Fibroblast of skin of left quadriceps (primary cell): ENCODE measurements at places on chromosomes 16 and 17.

GRCh38 chr16:85610446-85611193 is 2.5 kb upstream of the GSE1 start:
- DNase-seq: peak; percentile 70

DNA sequence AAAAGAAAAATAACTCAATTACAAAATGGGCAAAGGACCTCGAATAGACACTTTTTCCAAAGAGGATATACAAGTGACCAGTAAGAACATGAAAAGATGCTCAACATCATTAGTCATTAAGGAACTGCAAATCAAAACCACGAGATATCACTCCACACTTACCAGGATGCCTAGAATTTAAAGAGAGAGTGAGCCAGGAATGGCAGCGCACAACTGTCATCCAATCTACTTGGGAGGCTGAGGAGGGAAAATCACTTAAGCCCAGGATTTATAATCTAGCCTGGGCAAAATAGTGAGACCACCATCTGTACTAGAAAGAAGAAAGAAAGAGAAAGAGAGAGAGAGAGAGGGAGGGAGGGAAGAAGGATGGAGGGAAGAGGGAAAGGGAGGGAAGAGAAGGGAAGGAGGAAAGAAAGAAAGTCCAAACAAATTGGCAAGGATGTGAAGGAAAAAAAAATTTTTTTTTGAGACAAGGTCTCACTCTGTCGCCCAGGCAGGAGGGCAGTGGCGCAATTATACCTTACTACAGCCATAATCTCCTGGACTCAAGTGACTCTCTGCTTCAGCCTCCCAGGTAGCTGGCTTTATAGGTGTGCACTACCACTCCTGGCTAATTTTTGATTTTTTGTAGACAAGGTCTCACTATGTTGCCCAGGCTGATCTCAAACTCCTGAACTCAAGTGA is 22.6 kb downstream of the TBX2 start:
- DNase-seq: no peak

DNA sequence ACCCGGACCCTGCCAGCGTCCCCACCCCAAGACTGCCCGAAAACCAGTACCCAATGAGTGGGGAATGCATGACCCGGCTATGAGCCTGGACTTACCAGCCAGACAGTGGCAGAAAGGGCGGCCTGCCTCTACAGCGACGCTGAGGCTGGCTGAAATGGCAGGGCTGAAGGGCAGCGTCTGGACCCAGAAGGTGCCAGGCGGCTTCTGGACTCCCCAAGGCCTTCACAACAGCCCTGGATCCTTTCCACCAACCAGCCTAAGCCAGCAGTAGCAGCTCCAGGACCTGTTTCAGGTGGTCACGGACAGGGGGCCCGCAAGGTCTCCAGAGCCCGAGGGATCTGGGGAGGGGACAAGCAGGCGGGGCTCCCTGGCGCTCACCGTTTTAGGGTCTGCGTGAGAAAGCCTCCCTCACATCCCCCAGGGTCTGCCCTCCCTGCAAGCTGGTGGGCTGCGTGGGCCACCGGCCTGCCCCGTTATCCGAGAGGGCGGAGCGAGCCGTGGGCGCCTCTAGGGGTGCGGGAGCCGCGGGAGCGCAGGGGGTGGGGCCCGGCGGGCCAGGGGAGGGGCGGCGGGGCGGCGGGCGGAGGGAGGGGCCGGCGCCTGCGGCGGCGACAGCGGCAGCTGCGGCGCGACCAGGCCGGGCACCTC is at the start of gene RIPOR1:
RIPOR1 (plus strand) TSS at position 608 of the 648 bp plus-strand sequence. CDS start 9,618 bp downstream, outside the sequence.
- no peak for DNase-seq

DNA sequence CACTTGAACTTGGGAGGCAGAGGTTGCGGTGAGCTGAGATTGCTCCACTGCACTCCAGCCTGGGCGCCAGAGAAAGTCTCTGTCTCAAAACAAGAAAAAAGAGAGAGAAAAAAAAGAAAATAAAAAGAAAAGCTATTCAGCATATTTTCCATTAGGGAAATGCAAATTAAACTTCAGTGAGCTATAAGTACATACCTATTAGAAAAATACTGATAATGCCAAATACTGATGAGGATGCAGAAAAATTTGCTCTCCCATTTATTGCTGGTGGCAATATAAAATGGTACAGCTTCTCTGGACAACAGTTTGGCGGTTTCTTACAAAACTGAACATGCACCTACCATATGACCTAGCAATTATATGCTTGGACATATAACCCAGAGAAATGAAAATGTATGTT is 9.8 kb downstream of the KRT10 start:
- DNase-seq: no peak

DNA sequence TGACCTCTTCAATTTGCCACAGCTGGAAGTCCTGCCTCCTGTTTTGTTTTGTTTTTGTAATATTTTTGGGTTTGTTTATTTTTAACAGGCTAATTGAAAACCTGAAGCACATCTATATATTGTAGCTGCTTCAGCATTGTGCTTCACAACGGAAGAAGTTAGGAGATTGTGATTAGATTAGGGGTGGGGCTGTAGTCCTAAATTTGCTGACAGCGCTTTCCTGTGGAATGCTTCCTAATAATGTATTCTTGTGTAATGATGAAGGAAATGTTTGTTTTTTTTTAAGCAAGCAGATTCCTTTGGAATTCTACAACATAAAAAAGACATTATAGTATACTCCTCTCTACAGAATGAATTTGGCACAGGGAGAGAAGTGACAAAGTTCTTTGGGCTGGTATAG is 70.1 kb downstream of the NLK start:
- peak; percentile 11 for DNase-seq

GRCh38 chr17:55186937-55187770 is 77.6 kb upstream of the HLF start:
- DNase-seq: no peak

DNA sequence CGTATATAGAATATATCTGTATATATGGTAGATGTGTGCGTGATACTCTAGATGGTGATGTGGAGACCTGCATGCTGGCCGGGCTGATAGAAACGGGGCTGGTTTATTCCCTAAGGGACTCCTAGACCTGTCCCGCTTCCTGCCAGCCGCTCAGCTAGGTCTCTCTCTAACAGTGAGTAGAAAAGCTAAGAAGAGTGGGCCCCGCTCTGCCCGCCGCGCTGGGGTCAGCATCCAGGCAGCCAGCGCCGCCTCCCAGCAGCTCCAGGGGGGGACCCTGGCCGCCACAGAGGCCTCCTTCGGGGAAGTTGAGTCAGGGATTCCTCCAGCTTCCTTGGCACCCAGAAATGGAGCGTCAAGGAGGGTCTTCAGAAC is 9.4 kb downstream of the CYGB start:
- DNase-seq: no peak

- DNase-seq: no peak
These were observed 1.0 kb downstream of the FZD2 start for GRCh38 chr17:44558334-44558709.

DNA sequence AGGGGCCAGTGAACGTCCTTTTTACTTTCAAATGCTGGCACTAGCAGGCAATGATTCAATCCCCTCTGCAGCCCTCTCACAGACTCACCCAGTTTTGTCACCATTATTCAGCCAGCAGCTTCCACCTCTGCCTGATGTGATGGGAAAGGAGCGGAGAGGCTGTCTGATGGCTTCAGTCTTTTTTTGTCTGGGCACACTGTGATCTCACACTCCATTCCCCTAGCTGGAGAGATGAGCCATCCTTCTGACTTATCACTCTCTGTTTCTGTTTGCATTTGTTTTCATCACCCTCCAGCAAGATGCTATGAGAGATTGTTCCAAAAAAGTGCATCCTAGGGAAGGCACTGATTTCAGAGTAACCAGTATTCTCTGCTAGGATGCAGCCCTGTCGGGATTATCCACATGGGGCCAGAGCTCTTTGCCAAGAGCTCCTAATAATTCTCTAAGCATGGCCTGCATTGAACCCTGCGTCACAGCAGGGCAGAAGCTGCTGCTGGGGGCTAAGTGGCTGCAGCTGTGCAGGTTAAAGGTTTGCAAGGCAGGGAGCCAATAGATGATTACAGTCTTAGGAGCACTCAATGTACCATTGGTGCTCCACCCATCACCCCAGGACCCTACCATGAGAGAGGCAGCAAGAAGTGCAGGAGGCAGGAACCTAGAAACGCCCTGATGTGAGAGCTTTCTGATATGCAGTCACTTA is 236.1 kb upstream of the C16orf82 start:
- DNase-seq: no peak

GRCh38 chr16:73916829-73917594 is 379.6 kb upstream of the PSMD7 start:
- DNase-seq: peak; percentile 12

GRCh38 chr17:64091116-64091515 is 38.8 kb downstream of the ERN1 start:
- DNase-seq: no peak

GRCh38 chr16:13264749-13265552 is 363.6 kb downstream of the SHISA9 start:
- DNase-seq: no peak

- no peak for DNase-seq
These were observed at the start of gene ABCC3 for GRCh38 chr17:50634224-50634914. Gene ABCC3, plus strand, starts transcription at chr17:50634881. Its CDS starts 56 bp downstream, at chr17:50634937.
